ENCODE measurements at places on chromosomes 16 and 17.

- no peak for DNase-seq
These were observed 14.7 kb upstream of the ST6GALNAC1 start for GRCh38 chr17:76658242-76658662.

DNA sequence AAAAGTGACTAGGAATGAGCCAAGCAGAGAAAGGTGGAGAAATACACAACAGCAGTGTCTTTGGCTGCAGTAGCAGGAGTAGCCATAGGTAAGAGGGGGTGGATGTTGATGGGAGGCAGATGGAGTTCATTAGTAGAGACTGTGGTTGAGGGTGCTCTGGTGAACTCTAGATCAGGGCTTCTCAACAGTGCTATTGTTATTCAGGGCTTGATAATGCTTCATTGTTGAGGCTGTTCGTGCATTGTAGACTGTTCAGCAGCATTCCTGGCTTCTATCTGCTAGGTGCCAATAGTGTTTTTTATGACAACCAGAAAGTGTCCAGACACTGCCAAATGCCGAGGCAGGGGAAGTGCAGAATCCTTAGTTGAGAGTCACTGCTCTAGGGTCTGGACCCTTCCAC lies 3.6 kb downstream of the ALKBH5 start:
- no peak for DNase-seq

DNA sequence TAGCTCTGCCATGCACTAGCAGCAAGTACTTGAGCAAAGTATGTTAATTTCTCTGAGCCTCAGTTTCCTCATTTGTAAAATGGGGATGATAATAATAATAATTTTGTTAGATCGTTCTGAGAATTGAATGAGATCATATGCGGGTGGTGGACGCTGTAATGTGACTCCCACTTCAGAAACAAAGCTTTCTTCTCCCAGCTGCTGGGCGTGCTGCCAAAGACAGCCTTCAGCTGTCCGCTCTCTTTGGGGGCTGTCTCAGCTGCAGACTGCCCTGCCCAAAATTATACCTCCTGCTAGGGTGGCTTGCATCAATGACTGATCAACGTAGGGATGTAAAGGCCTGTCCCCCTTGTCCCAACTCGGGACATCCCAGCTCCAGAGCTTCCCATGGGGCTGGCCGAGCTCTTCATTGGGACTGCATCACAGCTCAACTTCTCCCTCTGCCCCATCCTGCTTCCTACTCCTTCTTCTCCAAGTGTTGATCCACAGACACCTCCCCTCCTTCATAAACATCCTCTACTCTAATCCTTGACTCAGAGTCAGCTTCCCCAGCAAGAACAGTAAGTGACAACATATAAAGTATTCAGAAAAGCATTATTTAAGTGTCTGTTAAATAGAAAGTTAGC lies 30.7 kb upstream of the CDH5 start:
- no peak for DNase-seq

GRCh38 chr16:58197314-58198012 lies 443 bp downstream of the CSNK2A2 start:
- peak; percentile 5 for DNase-seq

DNA sequence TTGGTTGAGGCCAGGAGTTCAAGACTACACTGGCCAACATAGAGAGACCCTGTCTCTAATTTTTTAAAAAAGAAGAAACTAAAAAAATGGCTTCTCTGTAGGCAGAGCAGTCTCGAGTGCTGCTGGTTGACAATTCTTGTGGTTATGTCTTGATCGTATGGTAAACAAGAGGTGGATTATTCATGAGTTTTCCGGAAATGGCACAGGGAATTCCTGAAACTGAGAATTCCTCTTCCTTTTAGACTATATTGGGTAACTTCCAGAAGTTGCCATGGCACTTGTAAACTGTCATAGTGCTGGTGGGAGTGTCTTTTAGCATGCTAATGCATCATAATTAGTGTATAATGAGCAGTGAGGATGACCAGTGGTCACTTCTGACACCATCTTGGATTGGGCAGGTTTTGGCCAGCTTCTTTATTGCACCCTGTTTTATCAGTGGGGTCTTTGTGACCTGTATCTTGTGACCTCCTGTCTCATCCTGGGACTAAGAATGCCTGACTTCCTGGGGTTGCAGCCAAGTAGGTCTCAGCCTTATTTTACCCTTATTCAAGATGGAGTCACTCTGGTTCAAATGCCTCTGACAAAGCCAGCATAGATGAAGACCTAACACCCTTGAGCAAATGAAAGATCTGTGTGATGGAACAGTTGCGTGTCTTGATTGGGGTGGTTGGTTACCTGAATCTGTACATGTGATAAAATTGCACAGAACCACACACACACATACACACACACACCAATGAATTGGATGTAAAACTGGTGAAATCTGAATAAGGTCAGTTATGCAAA lies 30.2 kb downstream of the BMERB1 start:
- no peak for DNase-seq

- DNase-seq: no peak
These were observed 810 bp upstream of the GAN start for GRCh38 chr16:81313701-81314602.

GRCh38 chr16:25812215-25812614 lies 120.5 kb downstream of the HS3ST4 start:
- DNase-seq: no peak

DNA sequence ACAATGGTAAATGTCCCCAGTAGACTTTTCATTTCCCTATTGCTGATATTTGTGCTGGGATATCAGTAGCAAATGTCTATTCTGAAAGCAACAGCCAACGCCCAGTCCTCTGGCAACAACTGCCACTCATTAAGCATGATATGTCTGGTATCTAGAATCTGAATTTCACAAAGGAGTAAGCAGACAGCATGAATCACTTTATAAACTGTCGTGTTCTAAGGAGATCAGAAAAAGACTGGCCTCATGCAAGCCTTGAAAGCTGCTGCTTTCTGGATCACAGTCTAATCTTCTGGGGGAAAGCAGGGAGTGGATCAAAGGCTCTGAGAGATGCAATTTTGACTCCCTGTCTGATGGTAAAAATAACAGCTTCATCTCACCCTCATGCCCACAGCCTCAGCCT lies 153.1 kb upstream of the NOG start:
- no peak for DNase-seq

DNA sequence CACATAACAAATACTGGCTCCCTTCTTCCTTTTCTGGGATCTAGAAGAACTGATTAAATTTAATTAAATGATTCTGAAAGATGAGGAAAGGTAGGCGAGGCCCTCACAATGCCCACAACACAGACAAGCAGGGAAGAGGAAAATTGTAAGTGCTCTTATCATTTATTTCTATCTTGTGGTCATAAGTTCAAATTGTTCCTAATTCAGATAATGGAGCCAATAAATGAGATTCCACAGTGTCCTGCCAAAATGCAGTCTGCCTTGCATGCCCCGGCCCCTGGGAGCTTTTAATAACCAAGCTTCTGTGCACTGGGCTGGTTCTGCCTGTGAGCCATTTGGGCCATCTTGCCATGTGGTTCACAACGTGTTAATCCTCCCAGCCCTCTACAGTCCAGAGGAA lies 97.0 kb downstream of the CMC2 start:
- DNase-seq: no peak

- DNase-seq: no peak
These were observed 954 bp downstream of the MYO1D start for GRCh38 chr17:32875923-32876416.

DNA sequence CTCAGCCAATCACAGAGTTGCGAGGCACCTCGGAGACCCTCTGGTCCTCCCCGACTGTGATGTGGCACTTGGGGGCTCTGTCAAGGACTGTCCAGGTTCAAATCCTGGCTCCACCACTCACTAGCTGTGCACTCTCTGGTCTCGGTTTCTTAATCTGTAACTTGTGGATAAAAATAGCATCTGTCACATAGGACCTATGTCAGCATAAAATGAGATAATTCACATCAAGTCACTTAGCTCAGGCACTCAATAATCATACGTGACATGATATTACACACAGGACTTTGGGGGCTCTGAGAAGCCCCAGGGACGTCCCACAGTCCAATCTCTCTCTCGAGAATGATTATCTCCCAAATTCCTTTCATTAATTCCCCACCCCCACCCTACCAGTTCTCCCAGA lies 166.4 kb downstream of the COPRS start:
- DNase-seq: no peak

- DNase-seq: no peak
These were observed 14.4 kb downstream of the CPNE2 start for GRCh38 chr16:57106767-57107166.

DNA sequence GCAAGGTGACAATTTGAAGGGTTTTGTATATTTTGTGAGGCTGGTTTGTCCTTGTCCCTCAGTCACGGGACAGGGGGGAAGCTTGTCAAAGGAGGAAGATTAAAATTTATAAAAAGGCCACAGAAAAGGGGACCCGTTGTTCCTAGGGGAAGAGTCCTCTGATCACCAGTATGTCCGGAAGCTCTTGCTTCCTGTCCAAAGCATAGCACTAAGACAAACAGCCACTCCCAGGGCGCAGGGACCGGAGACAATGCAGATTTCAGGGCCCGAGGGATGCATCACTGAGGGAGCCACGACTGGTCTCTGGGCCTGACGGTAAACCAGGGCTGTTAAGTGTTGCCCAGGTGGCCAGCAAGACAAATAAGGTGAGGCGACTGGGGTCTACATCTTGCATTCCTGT lies 95.2 kb downstream of the MAF start:
- DNase-seq: no peak

DNA sequence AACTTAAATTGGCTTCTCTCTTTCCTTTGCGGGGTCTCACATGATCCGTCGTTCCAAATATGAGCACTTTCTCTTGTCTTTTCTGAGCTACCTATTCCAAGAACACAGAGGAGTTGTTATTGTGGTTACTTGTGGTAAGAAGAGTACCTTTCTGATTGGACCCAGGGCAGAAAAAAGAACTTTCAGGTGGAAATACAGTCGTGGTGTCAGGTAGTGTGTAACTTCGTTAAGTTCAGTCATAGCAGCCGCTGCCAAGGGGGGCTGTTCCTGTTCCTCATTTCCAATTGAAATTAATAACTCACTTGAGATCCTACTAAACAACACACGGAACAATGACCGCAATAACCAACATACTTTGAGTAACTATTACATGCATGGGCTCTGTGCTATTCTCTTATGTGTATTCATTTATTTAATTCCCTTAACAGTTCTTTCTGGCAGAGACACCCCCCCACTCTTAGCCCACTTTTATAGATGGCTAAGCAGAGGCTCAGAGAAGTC lies 681.7 kb downstream of the MAF start:
- DNase-seq: no peak

DNA sequence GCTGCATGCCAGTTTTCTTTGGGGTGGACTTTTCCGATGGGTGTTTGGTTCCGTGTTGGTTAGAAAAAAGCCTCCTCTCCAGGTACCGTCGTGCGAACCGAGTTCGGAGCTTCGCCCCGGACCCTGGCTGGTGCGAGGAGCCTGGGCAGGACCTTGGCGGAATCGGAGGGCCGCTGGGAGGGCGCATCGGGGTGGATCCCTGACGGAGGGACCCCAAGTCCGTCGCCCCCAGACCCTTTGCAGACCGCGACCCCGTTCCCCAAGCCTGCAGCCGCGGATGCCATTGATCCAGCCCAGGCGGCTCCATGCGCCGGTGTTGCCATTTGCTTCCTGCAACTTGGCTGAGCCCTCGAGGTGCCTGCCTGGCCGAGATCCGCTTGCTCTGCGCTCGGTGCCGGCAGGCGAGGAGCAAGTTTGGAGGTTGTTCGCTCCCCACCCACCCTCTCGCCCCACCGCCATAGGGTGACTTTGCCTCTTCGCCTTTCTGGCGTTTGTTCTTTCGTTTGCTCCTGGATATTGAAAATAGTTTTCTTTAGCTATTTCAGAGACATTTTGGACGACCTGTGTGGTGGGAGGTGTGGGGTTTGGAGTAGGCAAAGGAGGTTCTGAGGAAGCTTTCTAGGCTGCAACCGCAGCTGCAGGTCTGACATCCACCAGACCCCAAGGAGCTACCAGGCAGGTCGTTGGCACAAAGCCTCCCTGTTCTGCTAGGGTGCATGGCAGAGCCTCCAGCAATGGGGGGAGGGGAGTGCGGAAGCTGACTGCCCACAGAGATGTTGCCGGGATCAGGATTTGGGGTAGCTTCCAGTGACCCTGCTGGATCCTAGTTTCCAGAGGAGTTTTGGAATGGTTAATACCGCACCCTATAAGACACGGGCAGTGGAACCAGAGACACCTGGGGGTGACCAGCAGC lies 58.2 kb downstream of the RAP1GAP2 start:
- peak; percentile 32 for DNase-seq

GRCh38 chr17:36703860-36704266 lies 102.5 kb downstream of the MRM1 start:
- DNase-seq: peak; percentile 49

DNA sequence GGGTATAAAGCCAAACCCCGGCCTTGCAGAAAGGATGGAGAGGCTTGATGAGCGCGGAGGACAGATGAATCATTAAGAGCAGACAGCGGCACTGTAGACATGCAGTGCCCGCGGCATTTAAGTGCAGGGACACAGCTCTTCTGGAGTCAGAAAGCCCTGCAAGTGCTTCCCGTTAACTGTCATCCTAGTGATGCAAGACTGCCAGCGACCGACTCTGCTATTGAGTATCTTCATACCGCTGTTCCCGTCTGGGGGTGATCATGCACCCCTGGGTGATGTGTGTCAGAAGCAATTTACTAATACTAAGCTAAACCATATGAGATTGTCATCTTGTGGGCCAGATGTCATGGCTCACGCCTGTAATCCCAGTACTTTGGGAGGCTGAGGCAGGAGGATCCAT lies 101.0 kb downstream of the ABCC6 start:
- DNase-seq: no peak

- DNase-seq: no peak
These were observed 217.9 kb upstream of the CIBAR2 start for GRCh38 chr16:85330006-85330693.

- DNase-seq: no peak
These were observed 145.3 kb downstream of the IRF8 start for GRCh38 chr16:86044241-86044671.

GRCh38 chr17:57739402-57740234 lies 5.5 kb downstream of the CCDC182 start:
- peak; percentile 24 for DNase-seq

DNA sequence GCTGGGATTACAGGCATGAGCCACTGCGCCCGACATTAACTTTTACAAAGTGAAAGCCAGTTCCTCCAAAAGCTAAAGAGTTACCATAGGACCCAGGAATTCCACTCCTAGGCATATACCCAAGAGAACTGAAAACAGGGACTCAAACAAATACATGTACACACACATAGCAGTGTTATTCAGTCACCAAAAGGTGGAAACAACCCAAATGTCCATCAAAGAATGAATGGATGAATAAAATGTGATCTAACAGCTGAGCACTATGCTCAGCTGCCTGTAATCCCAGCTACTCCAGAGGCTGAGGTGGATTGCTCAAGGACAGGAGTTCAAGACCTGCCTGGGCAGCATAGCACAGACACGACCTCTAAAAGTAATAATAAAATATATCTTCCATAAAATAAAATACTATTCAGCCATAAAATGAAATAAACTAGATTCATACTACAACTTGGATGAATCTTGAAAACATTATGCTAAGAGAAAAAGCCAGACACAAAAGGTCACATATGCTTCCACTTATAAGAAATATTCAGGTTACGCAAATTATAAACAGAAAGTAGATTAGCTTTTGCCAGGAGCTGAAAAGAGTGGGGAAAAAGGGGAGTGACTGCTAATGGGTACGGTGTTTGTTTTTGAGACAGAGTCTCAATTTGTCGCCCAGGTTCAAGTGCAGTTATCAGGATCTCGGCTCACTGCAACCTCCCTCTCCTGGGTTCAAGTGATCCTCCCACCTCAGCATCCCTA lies 9.3 kb upstream of the USP7 start:
- DNase-seq: no peak

- DNase-seq: no peak
These were observed 512.4 kb downstream of the CDH13 start for GRCh38 chr16:83138976-83139690.

All from cerebellum (tissue), 4 donors.